RWPE1 (cell line): ENCODE measurements at places on chromosomes 3 and 15.

DNA sequence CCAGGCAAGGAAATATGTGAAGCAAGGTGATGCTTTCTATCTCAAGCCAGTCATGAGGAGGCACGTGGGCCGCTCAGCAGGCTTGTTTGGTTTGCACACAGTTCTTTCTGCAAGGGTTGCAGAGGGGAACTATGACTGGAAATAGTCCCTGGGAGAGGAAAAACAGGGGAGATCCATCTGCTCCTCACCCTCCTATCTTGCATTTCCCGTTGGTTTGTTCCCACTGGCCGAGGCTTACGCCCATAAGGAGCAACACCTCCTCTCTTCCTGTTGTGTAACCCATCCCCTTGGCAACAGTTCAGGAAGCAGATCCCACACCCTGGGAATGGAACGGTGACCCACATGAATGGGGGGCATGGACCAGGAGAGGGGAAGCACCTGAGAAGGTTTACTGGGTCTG lies 72.1 kb upstream of the MAGI1 start:
- no peak for DNase-seq

DNA sequence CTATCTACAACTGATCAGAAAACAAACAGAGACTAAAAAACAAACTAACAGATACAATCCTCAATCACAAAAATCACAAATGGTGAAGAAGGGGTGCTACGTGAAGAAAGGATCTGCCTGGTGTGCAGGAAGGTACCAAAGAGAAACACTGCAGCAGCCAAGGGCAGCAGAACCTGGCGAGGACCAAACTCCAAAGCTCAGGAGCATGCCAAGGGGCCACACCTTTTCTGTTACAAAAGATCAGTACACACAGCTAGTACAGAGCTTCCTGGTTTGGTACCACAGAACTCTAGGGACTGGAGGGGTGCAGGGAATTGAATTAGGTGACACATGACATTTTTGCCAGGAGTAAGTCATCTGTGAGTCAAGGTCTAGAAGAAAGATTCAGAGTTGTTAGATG lies 107.4 kb upstream of the GRM7 start:
- DNase-seq: no peak

DNA sequence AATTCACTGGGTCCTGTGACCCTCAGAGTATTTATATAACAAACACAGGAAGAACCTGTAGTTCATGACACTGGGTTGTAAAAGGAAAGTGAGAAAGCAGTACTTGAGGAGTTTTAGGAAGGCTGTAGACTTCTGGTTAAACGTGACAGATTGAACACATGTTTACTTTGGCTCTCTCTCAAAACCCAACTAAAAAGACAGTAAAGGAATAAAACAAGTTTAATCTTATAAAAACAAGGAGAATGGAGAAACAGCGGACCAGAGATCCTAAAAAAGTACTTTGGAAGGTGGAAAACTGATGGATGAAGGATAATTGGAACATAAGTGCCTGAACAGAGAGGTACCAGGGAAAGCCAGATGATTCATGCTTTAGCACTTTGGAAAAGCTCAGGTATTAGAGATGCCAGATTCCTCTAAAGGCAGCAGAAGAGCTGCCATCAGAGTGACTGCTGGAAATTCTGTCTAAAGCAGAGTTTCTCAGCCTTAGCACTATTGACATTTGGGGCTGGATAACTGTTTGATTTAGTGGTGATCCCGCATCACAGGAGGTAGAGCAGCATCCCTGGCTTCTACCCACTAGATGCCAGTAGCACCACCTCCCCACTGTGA lies 182.9 kb upstream of the RORA start:
- no peak for DNase-seq

DNA sequence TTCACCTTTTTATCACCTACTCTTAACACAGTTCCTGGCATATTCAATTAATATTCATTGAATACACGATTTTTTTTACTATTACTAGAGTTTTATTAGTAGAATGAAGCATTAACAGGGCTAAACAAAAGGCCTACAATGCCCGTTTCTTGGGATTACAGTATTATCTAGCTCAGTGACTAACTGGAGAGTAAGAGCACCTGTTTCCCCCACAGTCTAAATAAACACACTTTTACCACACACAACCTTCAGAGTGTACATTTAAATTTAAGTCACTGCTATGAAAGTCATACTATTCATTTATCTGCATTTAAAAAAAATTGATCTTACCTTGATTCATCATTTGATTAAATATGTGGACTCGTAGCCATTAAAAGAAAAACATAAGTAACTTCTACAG lies 74.8 kb downstream of the PLOD2 start:
- DNase-seq: no peak

GRCh38 chr3:152505926-152506325 lies 237.2 kb downstream of the MBNL1 start:
- DNase-seq: no peak

DNA sequence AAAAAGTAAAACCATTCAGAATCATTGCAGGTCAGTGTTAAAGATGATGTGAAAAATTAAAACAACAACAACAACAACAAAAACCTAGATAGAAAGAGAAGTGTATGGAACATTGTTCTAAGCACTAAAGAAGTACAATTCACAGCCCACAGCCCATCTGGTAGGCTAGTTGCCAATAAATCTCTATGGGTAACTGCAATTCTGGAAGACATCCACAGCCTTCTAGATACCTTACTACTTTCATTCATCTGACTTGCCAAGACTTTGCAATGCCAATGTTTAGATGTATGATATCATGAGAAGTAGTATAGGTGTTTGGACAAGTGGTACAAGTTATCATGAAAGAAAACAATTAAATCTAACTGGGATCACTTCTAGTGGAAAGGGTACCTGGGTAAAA lies 198.6 kb downstream of the VGLL3 start:
- no peak for DNase-seq

DNA sequence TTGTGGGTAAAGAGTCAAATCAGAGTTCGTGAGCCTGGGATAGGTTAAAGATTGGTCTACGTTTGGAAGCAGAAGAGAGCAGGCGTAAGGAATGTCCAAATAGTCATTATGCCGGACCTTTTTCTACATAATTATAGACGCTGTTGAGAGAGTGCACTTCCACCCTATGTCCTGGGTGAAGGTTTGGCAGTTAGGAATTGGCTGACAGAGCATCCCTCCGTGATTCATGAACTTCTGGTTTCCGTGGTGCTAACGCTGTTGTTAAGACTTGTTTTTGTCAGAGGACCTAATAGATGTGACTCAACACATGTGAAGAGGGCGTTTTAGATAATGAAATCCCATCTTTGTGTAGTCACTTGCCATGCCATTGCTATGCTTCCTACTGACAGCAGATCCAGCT lies 1.1 kb downstream of the EAF1 start:
- peak; percentile 71 for DNase-seq

GRCh38 chr15:74580538-74581350 lies 34.9 kb upstream of the CLK3 start:
- DNase-seq: peak; percentile 36

- DNase-seq: no peak
Measured at GRCh38 chr3:107133891-107134290, 243.3 kb upstream of the CCDC54 start.

DNA sequence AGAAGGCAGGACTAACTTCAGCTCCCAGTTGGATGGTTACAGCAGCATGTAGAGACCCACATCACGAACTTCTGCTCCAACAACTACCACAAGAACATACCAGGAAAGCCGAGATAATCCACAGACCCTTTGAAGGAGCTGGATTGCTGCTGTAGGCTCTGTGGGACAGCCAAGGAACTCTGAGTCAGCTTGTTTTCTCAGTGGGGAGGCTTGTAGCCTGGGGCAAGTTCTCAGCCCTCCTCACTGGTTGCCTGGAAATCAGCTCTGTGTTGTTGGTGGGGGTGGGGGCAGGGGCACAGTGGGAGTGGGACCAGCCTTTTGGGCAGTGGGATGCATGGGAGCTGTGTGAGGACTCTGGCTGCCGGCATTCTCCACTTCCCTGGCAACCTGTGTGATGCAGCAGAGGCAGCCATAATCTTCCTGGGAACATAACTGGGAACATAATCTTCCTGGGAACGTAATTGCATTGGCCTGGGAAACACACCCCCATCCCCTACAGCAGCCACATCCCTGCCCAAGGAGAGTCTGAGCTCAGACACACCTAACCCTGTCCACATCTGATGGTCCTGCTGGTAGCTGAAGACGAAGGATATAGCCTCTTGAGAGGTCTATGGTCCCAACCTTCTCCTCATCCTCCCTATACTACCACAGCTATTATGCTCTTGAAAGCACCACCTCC lies 153.1 kb downstream of the PEAK1 start:
- DNase-seq: no peak

GRCh38 chr3:57872606-57873005 lies 116.5 kb downstream of the SLMAP start:
- no peak for DNase-seq

DNA sequence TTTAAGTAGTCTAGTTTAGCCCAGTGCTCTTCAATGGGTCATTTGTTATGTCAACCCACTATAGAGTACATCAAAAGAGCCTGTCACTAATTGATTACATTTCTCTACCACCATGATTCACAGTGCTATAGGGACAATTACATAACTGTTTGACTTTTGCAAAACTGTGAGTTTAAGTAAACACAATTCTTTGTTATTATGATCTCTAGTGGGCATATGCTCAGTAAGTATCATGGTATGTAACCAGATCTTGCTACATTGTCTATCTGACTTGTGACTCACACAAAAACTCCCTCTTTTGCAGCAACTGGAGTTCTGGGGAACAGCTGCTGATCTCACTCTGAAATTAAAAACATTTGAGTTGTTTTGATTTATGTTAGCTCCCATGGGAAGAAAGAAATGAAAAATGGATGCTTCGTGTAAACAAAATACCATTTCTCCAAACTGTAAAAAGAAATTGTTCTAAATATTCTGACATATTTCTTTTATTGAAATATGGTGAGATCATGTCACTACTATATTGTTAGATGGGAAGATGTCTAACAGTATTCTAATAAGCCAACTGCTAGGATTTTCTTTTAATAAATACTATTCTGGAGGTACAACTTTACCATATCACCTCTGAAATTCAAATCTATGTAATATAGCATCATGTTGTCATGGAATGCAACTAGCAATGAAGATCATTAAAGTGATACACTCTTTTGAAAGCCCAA lies 470.4 kb downstream of the ROBO1 start:
- peak; percentile 14 for DNase-seq

- DNase-seq: no peak
Measured at GRCh38 chr15:60208709-60209108, 189.1 kb downstream of the ANXA2 start.

DNA sequence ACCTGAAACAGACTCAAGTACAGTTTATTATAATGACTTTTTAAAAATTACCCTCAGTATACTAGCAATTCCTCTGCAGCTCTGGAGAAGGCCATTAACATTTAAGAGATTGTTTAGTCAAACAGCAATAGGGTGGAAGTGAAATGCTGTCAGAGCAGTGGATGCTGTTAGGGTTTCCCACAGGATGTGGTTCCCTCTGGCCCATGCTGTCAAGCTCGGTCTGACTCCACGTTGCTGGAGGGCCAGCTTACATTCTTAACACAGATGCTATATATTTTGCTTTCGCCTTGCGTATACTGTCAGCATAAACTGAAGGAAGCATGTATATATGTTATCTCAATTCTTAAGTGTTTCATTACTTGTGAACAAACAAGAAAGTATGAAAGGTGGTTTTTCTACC lies 231.1 kb upstream of the COL8A1 start:
- no peak for DNase-seq

DNA sequence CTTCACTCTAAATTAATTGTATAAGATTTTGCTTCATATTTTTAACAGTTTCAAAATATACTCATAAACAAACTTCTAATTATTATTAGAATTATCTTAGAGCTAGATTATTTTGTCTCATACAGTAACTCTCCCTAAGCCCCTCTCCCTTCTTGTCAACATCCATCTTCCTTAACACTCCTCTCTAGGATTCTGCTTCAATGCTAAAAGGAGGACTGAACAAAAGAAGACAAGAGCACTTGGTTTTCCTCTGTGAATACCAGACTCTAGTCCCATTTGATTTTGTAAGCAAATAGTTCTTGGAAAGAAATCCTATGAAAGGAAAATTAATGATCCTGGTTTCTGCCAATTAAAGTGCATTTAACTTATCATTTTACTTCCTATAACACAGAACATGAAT lies 91.8 kb downstream of the KCNMB2 start:
- no peak for DNase-seq

DNA sequence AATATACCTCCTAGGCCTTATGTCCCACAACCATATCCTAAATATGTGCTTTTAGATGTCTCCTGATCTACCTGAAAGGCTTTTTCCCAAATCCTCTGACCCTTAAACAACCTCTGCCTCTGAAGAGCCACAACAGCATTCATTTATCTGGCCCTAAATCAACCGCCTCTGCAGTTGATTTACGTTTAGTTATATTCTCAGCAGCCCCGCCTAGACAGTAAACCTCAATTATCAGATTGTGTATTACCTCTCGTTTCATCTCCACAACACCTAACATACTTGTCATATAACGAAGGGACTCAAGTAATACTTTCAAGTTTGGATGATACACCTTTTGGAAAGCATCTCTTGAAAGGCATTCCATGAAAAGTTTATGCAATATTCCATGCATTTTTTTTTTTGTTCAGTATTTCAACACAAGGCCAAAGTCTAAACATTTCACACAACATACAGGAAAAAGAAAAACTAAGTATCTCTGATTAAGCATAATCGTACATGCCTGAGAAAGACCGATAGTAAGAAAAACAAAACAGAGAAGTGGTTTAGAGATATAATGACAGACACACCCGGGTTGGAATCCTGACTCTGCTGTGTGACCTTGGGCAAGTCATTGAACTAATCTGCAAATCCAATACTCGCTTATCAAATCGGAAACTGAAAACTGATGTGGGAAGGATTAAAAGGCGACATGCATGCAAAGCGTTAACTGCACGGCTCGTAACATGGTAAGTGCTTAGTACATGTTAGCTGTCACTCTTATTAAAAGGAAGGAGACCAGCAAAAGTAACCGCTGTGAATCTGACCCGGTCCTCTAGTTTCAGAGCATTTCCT lies 778 bp downstream of the CRBN start:
- DNase-seq: no peak
